ENCODE measurements at places on chromosomes 13 and 19.

DNA sequence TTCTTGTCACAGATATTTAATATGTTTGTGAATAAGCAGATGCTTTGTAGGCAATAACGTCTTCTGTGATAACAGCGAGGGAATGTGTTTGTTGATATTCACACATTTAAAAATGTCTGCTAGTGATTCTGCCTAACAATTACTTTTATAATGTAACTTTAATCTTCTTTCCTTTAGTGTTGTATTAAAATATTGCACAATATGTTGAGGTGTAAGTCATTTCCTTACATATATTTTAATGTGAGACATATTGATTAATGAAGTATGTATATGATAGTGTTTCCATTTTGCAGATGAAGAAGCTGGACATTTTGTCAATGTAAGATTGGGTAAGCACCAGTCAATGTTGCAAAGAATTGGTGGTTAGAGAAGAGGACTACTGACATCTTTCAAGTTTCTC lies 324.4 kb downstream of the SLITRK1 start:
- H3K4me1 ChIP-seq = no peaks in the 10 kb centered on the region
- no peak for DNase-seq
- H3K27ac ChIP-seq = no peak overlapping the region

GRCh38 chr13:49938921-49939320 lies 2.8 kb upstream of the SPRYD7 start:
- H3K4me1 ChIP-seq = peaks cover 47% of the 10 kb centered on the region
- H3K36me3 ChIP-seq = no peaks in the 10 kb centered on the region
- no peak for DNase-seq
- no peak overlapping the region for H3K4me3 ChIP-seq
- peak overlapping the region; percentile 38 for H3K27ac ChIP-seq

DNA sequence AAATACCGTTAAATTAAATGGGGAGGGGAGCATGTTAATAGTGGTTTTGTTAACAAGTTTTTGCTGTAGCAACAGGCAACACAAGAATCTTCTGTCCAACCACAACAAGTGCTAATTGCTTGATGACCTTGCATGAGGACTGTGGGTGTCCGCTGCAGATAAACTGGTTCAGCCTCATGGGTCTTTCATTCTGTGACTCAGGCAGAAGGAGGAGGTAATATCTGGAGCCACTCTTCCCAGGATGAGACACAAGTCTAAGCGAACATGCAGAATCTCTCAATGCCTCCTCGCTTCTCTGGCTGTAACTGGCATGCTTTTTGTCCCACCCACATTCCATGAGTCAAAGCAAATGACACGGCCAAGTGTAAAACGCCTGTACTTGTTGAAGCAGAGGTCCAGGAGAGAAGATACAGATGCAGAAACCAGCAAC lies 56.6 kb upstream of the MYO16 start:
- no peaks in the 10 kb centered on the region for H3K27me3 ChIP-seq
- no peaks in the 10 kb centered on the region for H3K4me1 ChIP-seq
- no peak overlapping the region for H3K4me3 ChIP-seq
- no peak for DNase-seq

DNA sequence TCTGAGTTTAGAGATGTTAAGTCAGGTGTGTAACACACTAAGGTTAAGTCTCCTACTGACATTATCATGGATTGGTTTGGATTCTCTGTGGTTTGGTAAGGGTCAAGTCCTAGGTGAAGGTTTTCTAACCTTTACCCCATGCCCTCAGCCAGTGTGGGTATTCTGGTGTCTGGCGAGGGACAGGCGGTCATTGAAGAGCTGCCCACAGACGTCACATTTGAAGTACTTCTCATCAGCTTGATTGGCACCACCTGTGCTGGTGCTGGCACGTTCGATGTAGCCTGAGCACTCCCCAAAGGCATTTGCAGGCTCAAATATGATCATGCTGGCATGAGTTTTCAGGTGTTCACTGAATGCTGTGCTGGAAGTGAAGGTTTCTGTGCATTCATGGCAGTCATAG lies 27.0 kb downstream of the PEG3 start:
- peaks cover 26% of the 10 kb centered on the region for H3K36me3 ChIP-seq
- no peaks in the 10 kb centered on the region for H3K4me1 ChIP-seq
- no peaks in the 10 kb centered on the region for H3K27me3 ChIP-seq
- no peak for DNase-seq
- H3K4me3 ChIP-seq = no peak overlapping the region

DNA sequence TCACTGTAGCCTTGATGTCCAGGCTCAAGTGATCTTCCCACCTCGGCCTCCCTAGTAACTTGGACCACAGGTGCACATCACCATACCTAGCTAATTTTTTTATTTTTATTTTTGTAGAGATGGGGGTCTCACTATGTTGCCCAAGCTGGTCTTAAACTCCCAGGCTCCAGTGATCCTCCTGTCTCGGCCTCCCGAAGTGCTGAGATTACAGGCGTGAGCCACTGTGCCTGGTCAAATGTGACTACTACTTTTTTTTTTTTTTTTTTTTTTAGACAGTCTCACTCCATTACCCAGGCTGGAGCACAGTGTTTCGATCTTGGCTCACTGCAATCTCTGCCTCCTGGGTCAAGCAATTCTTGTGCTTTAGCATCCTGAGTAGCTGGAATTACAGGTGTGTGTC lies 20.6 kb upstream of the COX7A1 start:
- H3K4me1 ChIP-seq = peaks cover 22% of the 10 kb centered on the region
- H3K27ac ChIP-seq = no peak overlapping the region
- no peaks in the 10 kb centered on the region for H3K36me3 ChIP-seq
- no peak for DNase-seq
- H3K4me3 ChIP-seq = no peak overlapping the region
- H3K27me3 ChIP-seq = no peaks in the 10 kb centered on the region

GRCh38 chr19:50837300-50837699 lies 3.9 kb upstream of the KLK15 start:
- peaks cover 12% of the 10 kb centered on the region for H3K4me1 ChIP-seq
- H3K27me3 ChIP-seq = peaks cover 62% of the 10 kb centered on the region
- no peaks in the 10 kb centered on the region for H3K36me3 ChIP-seq
- H3K27ac ChIP-seq = no peak overlapping the region
- DNase-seq = no peak

DNA sequence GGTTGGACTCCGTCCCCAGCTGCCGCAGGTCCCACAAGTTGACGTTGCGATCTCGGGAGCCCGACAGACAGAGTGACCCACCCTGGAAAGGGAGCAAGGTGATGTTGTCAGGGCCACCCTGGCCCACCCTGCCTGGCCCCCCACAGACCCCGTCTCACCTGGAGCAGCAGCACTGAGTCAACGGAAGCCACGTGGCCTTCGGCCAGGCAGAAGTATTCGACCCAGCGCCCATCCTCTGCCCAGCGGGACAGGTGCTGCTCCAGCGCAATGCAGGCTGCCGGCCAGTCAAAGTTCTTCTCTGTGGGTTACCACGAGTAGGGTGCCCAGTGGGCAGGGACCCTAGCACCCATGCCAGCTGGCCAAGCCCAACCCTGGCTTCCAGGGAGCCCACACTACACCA lies 1.8 kb downstream of the FBXW9 start:
- DNase-seq = no peak
- peaks cover 23% of the 10 kb centered on the region for H3K4me1 ChIP-seq
- H3K27ac ChIP-seq = no peak overlapping the region
- no peaks in the 10 kb centered on the region for H3K27me3 ChIP-seq

- DNase-seq = no peak
- peaks cover 43% of the 10 kb centered on the region for H3K27me3 ChIP-seq
- no peak overlapping the region for H3K27ac ChIP-seq
- H3K4me3 ChIP-seq = no peak overlapping the region
Measured at GRCh38 chr19:8109455-8109854, 39.9 kb downstream of the FBN3 start.

Measured in left ventricle myocardium inferior (tissue), 1 donor.